ENCODE measurements at places on chromosomes 5 and 9.

- no peak for DNase-seq
Observed at GRCh38 chr9:114247077-114247476, 75.8 kb upstream of the ORM1 start.

GRCh38 chr5:161305601-161306000 is 240.9 kb downstream of the GABRB2 start:
- no peak for DNase-seq

GRCh38 chr5:159527546-159528254 is 197.4 kb upstream of the IL12B start:
- no peak for DNase-seq

GRCh38 chr5:178849316-178849715 is 10.4 kb upstream of the ZNF354B start:
- no peak for DNase-seq

DNA sequence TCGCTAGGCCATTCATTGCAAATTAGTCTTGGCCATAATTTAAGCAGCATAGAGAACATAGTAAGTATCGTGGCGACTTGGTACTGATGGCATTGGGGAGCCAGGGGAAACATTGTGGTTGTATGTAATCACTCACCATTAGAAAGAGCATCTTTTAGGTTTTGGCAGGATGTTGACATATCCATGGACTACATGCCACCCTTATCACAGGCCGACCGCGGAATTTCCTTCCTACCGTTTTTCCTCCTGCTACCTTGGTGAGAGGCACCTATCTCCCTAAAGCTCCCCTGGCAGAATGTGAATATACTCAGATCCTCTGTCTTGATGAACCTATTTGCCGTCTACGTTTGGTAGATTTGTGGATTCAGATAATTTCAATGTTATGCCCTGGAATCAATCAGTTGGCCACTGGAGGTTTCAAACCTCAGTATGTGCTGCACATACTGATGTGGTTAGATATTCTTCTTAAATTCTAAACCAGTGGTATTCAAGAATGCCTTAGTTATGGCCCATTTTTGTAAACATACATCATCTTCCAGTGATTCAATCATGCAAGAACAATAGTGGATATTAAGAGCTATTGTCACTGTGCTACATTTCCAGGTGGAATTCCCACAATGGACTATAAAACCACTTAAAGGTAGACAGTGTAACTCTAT is 271.0 kb upstream of the HAPLN1 start:
- DNase-seq, result no peak

DNA sequence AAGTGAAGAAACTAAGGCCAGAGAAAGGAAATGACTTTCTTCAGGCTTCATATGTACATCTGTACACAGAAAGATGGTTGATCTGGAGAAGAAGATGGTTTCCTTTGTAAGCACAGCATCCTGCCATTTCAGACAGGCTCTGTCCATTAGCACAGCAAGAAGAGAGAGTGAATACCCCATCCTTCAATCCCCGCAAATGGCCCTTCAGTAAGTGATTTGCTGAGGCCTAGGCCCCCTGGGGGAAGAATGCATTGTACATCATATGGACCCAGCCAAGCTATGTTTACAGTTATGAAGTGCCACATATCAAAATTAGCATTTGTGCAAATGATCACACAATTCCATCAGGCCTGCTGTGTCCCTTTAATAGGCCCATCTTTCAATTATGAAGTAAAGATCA is 657.4 kb downstream of the BRINP1 start:
- no peak for DNase-seq
